ENCODE measurements at places on chromosomes 16 and 17. TPM values are rescaled to one million over a fixed set of nuclear protein-coding genes. Genes with fewer than 3 reads are reported as not detected.

The ATP2C2 gene
- not detected for total RNA-seq

The TEX2 gene
- total RNA-seq, result 55.4 TPM

The HP gene
- total RNA-seq, result 80.3 TPM

The TNFSF12 gene
- total RNA-seq, result 36.9 TPM

The ATP1B2 gene
- 3.2 TPM for total RNA-seq

- no peak for DNase-seq
These were observed 7.6 kb downstream of the ATXN1L start for GRCh38 chr16:71853413-71853812.

- peak; percentile 14 for DNase-seq
These were observed 82.3 kb upstream of the ZNF469 start for GRCh38 chr16:88300463-88300835.

DNA sequence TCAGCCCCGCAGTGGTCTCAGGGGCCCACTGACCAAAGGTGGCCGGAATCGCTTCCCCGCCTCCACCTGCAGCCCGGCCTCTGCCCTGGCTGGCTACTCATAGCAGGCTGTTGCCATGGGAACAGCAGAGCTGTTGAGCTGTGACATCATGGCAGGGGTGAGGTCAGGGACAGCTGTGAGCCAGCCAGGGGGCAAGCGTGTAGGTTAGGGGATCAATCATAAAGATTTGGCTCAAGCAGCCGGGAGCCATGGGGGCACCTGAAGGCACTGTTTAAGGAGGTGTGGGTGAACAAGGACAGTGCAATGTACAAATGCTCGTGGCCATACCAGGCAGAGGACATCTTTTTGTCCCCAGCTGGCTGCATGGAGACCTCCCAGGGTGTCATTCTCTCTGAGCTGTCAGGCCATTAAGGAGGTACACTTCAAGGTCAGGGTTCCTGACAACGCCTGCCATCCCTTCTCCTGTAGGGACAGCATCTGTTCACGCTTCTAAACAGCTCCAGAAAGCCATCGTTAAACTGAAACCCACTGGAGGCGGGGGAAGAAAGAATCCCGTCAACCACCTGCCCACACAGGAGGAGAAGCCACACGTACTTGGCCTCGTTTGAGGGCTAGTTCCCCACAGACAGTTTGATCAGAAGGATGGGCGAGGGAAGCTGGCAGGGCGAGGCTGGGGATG is at the start of gene CEP295NL:
CEP295NL (minus strand) TSS at position 101 of the 679 bp plus-strand sequence. CDS start 1,373 bp downstream, outside the sequence.
- DNase-seq, result no peak

DNA sequence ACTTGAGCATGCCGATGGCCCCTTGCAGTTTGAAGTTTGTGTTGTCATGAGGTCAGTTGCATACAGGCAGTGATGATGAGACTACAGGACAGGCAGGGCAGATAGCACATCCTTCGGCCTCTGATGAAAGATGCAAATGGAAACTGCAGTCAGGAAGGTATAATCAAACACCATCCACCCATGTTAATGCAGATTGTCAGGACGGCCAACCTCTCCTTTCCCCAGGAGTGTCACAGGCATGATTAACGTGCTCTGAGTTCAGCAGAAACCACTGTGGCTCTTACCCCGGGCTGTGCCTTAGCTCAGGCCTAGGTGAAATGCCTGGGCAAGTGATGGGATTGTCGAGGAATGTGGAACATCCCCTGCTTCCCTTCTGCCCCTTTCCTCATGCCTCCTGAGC is 893.5 kb upstream of the RBFOX1 start:
- DNase-seq, result no peak

GRCh38 chr17:32880671-32881453 is 3.9 kb upstream of the MYO1D start:
- DNase-seq, result no peak

GRCh38 chr17:42944211-42944610 is 20.0 kb downstream of the AARSD1 start:
- DNase-seq, result no peak

DNA sequence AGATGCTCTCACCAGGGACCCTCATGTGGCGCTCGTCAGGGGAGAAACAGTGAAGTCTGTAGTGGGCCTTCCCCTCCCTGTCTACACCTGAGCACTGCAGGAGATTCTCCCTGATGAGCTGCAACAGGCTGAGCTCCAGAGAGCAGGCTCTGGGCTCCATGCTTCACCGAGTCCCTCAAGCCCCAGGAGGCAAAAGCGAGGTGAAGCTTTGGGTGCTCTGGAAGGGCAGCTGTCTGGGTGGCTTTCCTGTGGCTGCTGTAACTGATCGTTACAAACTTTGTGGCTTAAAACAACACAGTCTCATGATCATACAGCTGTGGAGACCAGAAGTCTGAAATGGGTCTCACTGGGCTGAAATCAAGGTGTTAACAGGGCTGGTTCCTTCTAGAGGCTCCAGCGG is 12.1 kb upstream of the CD300LD start:
- no peak for DNase-seq

DNA sequence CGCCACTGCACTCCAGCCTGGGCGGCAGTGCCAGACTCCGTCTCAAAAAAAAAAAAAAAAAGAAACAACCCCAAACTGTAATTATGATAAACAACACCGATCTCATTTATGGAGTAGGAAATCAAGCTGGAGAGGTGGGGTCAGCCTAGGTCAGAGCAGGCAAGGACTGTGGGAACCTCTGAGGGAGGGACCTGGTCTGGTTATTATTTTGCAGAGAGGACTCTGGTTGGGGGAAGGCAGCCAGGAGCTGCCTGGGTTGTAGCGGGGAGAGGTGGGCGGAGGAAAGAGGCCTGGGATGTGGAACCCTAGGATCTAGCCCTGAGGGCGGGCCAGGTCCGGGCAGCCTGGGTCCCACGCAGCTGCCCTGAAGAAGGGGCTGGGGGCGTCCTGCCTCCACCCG is 10.9 kb upstream of the HS3ST6 start:
- peak; percentile 57 for DNase-seq

GRCh38 chr17:34852614-34853013 is 108.6 kb downstream of the CCT6B start:
- DNase-seq, result no peak

GRCh38 chr16:53558710-53559109 is 55.7 kb upstream of the AKTIP start:
- peak; percentile 40 for DNase-seq

DNA sequence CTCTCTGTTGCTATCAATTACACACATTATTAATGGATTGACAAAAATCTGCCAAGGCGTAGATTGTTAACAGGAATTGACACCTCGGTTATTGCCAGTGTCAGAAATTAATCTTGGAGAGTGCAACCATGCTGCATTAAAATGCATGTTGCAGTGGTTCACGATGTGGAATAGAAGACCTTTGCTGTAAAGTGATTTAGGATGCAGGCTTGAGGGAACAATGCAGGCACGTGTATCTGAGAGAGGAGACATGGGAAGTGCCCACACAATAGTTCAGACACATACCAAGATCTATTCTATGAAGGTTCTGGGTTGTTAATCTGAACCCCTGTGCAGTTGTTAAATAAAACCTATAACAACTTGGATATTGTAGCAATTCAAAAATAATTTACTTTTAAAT is 1032.8 kb upstream of the CDH8 start:
- no peak for DNase-seq

DNA sequence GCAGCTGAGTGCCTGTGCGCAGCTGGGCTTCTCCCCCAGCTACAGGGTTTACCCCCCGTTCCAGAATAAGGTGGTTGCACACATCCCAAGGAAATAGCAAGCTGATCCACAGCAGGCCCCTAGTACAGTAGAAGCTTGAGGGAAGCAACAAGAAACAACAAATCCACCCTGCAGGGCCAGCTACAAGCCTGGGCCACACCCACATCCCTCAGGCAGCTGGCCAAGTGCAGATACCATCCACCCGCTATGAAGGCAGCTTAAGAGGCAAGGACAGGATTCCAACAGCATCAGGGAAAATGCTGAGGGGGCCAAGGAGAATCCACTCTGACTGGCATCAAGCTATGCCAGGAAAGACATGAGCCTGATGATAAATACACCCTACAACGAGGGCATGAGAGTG is 66.9 kb upstream of the RCVRN start:
- DNase-seq, result peak; percentile 87

- peak; percentile 80 for DNase-seq
These were observed 43.5 kb downstream of the ST3GAL2 start for GRCh38 chr16:70395345-70395901.

GRCh38 chr17:9672691-9673090 is 27.4 kb downstream of the USP43 start:
- DNase-seq, result no peak

DNA sequence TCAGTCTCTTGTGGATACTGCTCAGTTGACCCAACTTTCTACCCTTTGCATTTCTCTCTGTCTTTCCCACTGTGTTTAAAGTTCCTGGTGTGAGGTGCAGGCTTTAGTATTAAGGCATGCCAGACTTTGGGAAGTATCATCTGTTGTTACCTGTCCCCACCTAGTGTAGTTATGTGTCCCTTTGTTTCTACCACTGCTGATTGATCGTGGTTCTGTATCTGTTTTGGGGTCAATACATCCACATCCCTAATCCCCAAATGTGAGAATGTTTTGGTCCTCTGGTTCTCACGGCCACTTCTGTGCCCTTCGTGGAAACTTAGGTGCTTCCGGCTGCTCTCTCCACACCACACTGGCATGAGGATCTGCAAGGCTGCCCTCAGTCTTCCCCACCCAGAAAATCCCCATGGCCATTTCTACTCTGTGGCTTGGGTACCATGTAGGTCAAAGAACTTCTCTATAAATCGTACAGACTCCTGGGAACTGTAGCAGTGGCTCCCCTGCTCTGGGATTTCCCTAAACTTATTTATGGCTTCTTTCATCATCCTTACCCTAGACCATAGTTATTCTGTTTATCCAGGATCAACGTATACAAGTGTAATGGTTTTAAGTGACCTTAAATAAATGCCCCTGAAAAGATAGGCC is 443.2 kb downstream of the XYLT1 start:
- no peak for DNase-seq

DNA sequence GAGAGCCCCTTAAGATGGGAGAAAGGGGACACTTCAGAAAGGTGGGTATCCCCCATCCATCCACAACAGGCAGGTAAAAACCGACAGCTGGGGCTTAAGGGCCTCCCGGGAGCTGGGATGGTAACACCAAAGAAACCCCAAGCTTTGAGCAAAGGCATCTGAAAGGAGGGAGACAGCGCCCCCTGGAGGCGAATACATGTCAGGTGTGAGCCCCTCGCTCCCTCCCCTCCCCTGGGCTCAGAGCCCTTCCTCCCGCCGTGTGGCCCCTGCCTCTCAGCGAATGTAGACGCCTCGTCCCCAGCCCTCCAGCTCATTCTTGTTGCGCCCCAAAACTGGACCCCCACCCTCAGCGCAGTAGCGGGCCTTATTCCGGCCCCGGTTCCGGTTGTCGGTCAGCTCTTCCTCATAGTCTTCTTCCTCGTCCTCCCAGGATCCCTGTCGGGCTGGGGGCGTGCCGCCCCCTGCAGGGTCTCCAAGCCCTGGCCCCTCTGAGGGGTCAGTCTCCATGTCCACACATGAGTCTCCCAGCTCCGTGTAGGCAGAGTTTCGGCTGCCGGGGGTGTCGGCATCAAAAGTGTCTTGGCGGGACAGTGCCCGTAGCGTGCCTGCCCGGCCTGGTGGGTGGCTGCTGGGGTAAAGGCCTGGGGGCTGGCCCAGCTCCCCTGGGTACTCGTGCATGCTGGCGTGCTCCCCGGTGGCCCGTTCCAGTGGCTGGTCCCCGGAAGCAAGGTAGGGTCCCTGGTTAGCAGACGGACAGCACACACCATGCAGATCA is 9.1 kb upstream of the ARL5C start:
- DNase-seq, result peak; percentile 87

- no peak for DNase-seq
These were observed 9.4 kb downstream of the ITGAX start for GRCh38 chr16:31364421-31364820.

DNA sequence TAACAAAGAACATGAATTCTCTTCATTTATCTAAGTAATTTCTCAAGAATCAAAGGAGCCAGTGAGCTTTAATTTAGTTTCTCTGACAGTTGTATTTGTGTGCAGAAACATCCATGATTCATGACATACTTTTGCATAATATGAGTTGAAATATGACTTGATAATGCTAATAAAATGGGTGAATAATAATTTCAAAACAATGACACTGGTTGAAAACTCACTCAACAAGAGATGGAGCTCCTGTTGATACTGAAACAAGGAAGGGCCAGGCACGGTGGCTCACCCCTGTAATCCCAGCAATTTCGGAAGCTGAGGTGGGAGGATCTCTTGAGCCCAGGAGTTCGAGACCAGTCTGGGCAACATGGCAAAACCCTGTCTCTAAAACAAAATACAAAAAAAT is 147.0 kb downstream of the MAP2K6 start:
- DNase-seq, result no peak

DNA sequence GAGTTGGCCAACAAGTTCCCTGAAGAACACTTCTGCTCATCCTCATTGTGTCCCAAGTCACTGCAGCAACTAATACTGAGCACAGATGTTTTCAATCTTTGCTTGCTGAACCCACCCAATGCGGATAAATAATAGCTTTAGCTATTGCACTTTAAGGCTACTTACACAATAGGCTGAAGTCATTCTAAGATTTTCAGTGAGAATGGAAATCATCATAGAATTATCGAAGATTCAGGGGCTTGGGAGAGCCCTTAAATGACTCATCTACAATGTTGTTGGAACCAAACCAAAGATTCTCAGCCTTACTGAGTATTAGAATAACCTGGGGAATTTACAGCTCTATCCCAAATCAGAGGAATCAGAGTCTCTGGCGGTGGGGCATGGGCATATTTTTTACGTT is 51.2 kb downstream of the SYCE1L start:
- no peak for DNase-seq

DNA sequence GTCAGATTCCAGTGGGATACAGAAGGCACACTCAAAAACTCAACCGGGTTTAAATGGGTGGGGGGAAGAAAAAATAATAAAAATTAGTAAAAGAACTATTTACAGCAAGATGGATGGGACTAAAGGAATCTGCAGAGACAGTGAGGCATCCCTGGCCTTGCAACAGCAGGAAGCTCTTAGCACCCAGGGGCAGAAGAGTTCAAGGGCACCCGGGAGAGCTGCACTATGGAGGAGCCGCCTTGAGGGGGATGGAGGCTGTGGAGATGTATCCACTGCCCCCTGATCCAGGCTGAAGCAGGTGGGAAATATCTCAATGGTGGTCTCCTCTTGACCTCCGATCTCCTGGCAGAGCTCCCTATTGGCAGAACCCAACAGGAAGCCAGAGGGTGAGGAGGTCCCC is 69.4 kb upstream of the NFAT5 start:
- DNase-seq, result no peak

GRCh38 chr16:4733747-4734062 is 366 bp downstream of the ANKS3 start:
- DNase-seq, result no peak

GRCh38 chr17:59038734-59039133 is 67.9 kb downstream of the TRIM37 start:
- no peak for DNase-seq

- no peak for DNase-seq
These were observed 8.1 kb downstream of the HROB start for GRCh38 chr17:44149750-44150329.

Measured in left ventricle myocardium superior (tissue), 1 donor.